Posterior cingulate gyrus (tissue), 11 donors: ENCODE measurements at places on chromosomes 16 and 17.
A peak's percentile ranks its signal among the peaks of the same experiment; 100 is the strongest.

GRCh38 chr17:16283705-16284104 is 66.7 kb downstream of the PIGL start:
- no peak for DNase-seq

GRCh38 chr16:17743578-17743977 is 272.8 kb upstream of the XYLT1 start:
- DNase-seq = no peak

DNA sequence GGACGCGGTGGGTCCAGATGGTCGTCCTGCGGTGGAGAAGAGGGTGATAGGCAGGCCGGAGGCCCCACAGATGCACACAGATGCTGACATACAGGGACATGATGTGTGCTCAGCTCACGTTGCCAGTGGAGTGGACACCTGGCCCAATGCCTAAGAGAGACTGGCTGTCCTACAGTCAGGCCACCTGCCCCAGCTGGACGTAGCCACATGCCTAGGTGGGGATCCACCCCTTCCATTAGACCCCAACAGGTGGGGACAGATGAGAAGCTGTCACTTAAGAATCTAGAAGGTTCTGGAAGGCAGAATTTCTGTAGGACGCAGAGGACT is 117.6 kb upstream of the ZNF750 start:
- DNase-seq = no peak

DNA sequence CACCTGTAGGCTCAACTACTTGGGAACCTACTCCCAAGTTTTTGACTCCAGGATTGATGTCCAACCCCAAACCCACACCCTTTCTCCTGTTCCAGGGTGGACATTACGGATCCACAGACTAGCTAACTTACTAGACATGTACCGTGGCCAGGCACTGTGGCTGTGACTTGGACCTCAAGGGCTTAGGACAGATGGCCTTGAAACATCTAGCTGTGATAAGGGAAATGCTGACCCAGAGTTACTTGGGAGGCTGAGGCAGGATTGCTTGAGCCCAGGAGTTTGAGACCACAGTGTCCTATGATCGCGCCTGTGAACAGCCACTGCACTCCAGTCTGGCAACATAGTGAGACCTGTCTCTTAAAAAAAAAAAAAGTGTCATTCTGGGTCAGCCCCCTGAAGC is 4.2 kb downstream of the STARD3 start:
- DNase-seq = no peak

DNA sequence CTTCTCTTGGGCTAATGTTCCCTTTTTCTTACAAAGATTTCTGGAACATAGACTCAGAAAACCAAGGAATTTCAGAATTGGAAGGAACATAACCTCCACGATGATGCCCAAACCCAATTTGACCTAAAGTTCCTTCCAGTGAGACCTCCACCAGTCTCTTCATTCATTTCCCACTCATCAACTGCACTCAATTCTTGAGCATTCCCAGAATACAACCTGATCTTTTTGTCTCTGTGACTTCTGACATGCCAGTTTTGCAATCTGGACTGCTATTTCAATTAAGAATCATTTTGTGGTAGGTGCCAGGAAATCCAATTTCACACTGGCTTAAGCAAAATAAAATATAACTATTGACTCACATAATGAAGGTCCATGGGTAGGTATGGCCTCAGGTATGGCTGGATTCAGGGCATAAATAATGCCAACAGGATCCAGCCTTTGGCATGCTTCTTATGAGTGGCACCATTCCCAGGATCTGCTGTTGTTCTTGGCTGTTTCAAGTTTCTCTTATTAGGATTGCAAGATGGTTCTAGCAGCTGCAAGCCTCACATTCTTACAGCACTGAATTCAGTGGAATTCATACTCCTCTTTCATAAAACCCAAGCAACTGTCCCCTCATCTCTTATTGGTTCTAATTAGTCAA is 184.3 kb downstream of the HS3ST4 start:
- no peak for DNase-seq

DNA sequence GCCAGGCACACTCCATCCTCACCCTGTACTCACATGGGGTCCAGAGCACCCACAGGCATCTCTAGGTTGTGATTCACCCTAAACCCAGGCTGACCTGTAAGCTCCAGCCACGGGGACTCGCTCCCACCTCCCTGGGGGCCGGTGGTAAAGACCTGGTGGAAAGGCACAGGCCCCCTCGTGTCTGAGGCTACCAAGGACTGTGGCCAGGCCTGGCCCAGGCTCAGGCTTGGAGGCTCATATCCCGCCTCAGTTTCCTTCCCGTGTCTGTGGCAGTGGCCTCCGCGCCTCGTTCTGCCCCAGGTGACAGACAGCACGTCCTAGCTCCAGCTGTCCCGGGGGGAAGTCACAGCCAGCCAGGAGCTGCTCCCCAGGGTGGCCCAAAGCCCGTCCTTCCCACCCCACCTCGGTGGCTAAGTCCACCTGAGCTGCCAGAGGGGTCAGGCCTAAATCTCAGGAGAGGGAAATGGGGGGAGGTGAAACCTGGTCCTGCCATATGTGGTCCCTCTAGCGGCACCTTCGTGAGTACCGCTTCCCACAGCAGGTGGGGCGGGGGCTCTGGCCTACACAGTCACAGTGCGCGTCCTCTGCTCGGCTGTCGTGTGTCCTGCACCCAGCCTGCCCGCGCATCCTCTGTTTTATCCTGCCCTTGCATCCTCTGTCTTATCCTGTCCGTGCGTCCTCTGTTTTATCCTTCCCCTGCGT is 12.6 kb downstream of the CDH15 start:
- DNase-seq = no peak

- no peak for DNase-seq
These were observed 2.4 kb downstream of the GSDMA start for GRCh38 chr17:39965017-39965699.

DNA sequence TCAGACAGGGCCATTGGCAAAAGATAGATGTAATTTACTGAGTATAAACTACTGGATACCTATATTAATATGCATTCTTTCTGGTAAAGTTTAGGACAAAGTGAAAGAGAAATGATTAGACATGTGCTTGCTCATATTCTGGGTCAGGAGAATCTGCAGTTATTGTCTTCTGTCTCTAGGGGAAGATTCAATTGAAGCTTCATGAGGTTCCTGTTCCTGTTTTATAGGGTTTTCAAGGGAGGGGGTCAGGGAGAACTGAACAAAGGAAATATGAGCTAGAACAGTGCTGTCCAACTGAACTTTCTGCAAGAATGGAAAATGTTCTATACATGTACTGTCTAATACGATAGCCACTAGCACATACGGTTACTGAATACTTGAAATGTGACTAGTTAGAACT is 59.3 kb upstream of the CORO6 start:
- DNase-seq = no peak

- DNase-seq = no peak
These were observed 123.9 kb downstream of the RPTOR start for GRCh38 chr17:80668375-80669148.

GRCh38 chr16:424033-424622 is 1.3 kb upstream of the RAB11FIP3 start:
- DNase-seq = peak; percentile 36

- no peak for DNase-seq
These were observed 172.7 kb downstream of the ANKFN1 start for GRCh38 chr17:56326001-56326359.

GRCh38 chr17:80153004-80153403 is 6.1 kb upstream of the EIF4A3 start:
- DNase-seq = no peak

- no peak for DNase-seq
These were observed 2.1 kb downstream of the PRKCA start for GRCh38 chr17:66304304-66305174.

- DNase-seq = peak; percentile 64
These were observed 62.2 kb downstream of the MPRIP start for GRCh38 chr17:17104494-17104893.

DNA sequence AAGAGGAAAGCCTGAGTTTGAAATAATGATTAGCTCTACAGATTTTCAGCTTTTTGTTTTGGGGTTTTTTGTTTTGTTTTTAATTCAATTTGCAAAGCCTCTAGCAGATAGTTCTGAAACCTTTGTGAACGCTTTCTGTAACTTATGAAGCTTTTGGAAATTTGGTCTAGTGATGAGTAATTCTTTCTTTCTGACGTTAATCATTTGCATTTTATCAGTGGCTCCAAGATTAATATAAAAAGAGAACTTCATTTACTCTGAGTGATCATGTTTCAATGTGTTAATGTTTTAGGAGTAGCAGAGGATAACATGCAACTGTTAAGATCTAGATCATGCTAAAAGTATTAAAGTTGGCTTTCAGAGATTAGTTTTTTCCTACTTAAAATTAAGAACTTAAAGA is 160.3 kb upstream of the TBX2 start:
- no peak for DNase-seq

- no peak for DNase-seq
These were observed 35.3 kb downstream of the FAM20A start for GRCh38 chr17:68565661-68566441.

GRCh38 chr17:18124345-18125126 is 16.0 kb downstream of the MYO15A start:
- DNase-seq = no peak

GRCh38 chr16:70725912-70726828 is 40.3 kb upstream of the MTSS2 start:
- DNase-seq = peak; percentile 95

DNA sequence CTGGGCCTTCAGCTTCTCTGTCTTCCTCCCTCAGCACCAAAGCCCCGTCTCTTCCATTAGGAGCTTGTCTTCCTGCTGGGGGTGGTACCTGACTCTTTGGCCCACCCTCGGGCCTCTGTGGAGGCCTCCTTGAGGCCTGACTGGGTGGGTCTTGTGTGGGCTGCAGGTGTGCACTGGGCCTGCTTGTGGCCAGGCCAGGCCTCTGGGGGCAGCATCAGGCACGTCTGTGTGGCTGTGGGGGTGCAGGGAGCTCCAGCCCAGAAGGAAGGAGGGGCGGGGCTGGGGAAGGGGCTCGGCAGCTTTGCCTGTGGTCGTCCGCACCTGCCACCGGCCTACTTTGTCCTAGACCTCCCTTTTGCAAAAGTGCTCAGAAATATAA is 7.0 kb downstream of the PIGQ start:
- DNase-seq = no peak

DNA sequence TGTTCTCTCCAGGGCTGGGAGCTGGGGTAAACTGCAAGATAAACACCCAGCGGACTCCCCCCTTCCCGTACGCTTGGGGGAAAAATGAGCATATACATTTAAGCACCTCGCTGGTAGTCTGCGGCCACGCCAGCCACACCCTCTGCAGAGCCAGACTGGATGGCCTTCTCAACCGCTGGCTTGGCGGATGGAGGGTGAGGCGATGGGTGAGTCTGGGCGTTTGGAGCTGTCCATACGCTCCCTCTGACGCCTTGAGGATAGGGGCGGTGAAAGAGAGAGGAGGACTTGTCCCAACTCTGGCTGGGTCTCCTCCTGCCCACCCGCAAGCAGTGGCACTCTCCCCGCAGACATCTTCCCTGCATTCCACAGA is 1.0 kb downstream of the ITGA3 start:
- DNase-seq = no peak

GRCh38 chr17:82269138-82269881 is 4.2 kb downstream of the CSNK1D start:
- DNase-seq = peak; percentile 64

DNA sequence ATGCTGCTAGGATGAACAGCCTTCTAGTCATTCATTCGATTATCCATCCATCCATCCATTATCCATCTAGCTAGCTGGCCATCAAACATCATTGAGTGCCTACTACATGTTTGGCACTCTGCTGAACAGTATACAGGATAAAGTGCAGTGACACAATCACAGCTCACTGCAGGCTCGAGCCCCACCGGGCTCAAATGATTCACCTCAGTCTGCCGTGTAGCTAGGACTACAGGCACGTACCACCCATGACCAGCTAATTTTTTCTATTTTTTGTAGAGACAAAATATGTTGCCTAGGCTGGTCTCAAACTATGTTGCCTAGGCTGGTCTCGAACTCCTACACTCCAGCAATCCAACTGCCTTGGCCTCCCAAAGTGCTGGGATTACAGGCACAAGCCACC is 50.0 kb downstream of the SSH2 start:
- DNase-seq = no peak

DNA sequence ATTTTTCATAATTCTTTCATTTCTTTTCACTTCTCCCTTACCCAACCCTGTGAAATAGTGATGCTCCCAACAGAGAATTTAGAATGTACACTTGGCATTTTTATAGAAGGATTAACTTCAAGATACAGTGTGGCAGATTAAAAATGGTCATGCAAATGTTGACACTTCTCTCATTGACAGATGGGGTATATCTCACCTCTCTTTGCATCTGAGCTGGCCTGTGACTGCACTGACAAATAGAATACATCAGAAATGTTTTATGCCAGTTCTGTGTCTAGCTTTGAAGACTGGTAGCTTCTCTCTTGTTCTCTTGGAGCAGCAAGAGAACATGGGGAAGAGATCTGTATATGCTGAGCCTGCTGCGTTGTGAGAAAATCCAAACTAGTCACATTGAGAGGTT is 949.6 kb downstream of the CDH11 start:
- DNase-seq = no peak

GRCh38 chr17:43946781-43947180 is 4.5 kb upstream of the PPY start:
- DNase-seq = no peak

GRCh38 chr16:83136924-83137323 is 510.2 kb downstream of the CDH13 start:
- DNase-seq = no peak

DNA sequence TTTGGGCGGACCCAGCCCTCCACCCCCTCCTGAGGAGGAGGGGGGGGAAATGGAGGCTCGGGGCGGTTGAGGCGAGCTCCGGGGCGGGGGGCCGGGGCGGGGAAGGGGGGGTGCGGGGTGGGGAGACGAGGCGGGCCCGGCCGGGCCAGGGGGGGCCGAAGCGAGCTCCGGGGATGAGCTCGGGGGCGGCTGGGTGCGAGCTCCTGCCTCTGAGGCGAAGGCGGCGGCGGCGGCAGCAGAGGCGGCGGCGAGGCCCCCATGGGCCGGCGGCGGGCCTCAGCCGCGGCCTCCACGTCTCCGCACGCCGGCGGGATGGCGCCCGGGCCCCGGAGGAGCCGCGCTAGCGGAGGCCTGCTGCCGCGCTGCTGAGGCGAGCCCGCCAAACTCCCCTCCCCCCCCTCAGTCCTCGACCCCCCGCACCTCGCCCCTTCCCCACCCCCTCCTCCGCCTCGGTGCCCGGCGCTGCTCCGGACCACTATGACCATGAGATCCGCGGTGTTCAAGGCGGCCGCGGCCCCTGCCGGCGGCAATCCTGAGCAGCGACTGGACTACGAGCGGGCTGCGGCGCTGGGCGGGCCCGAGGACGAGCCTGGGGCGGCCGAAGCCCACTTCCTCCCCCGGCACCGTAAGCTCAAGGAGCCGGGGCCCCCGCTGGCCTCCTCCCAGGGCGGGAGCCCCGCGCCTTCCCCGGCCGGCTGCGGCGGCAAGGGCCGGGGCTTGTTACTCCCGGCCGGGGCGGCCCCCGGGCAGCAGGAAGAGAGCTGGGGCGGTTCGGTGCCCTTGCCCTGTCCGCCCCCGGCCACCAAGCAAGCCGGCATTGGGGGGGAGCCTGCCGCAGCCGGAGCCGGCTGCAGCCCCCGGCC is 596 bp downstream of the MSL1 start:
- DNase-seq = no peak
